ENCODE measurements at places on chromosomes 2 and 18.

GRCh38 chr2:160674146-160674750 lies 180.6 kb upstream of the RBMS1 start:
- no peak for DNase-seq

GRCh38 chr2:240960971-240961876 lies 37.2 kb upstream of the SNED1 start:
- DNase-seq: no peak

DNA sequence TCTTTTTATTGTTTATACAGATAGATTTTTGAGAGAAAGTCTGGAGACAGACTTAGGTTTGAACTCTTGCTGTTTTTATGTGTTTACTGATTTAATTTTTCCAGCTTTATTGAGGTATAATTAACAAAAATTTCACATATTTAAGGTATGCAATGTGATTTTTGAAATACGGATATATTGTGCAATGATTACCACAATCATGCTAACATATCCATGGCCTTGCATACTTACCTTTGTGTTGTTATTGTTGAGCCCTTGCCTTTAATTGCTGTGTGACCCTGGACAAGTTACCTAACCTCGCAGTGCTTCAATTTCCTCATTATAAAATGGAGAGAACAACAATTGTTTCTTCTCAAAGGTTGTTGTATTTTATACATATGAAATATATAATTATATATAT lies 13.9 kb upstream of the RBMS1 start:
- no peak for DNase-seq

GRCh38 chr2:159035790-159036411 lies 67.5 kb downstream of the TANC1 start:
- no peak for DNase-seq

GRCh38 chr18:41873730-41874129 lies 81.3 kb upstream of the PIK3C3 start:
- no peak for DNase-seq

- DNase-seq: no peak
Observed at GRCh38 chr18:33804258-33804657, 226.2 kb downstream of the ASXL3 start.

- DNase-seq: no peak
Observed at GRCh38 chr2:66436581-66437001, 1.7 kb downstream of the MEIS1 start.

DNA sequence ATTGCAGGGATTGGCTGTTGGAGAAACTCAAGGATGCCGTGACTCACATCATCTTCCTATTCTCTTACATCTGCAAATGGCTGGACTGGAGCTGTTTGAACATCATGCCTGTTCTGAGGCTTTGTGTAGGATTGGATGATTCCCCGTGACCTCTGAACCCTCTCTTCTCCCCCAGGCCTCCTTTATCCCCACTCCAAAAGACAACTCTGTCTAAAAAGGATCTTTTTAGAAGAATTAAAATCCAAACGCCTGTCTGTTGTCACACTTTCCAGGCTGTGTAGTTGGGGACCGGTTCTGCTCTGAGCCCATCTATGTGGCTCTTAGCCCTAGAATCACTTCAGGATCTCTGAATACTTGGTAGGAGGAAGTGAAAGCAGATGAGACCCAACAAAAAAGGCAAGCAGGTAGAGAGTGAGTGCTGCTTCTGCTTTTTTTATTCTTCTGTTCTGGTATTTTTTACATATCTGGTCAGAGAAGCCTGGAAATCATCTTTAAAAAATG lies 565 bp downstream of the SP140 start:
- DNase-seq: no peak

DNA sequence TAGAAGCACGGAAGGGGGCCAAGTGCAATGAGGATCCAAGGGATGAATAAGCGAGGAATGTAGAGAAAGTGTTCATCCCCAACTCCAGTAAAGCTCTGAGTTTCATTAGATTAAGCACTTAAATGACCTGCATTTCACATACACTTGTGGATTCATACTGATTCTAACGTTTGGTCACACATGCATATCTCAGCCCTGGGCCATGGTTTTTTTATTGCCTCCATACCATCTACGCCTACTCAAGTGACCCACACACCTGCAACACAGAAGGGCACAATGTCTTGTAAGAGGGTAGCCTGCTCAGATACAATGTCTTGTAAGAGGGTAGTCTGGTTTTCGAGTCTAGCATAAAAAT lies 566 bp upstream of the MRPS5 start:
- no peak for DNase-seq

GRCh38 chr2:85682378-85682777 lies 11.8 kb upstream of the GNLY start:
- DNase-seq: no peak

DNA sequence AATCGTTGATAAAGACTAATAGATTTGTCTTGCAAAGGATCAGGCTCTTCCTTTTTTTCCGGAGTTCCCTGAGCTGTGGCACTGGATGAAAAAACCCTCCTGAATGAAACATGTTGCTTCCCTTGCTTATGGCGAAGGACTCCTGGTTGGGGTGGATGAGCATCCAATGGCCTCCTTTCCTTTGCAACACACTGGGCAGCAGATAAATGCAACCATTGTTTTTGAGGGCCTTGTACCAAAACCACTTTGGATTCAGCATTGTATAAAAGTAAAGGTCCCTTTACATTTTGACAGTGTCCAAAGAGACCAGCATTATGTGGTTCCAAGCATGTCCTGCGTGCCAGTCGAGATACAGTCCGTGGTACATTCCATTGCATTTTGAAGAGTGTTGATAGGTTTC lies 44.7 kb downstream of the FAM210A start:
- DNase-seq: no peak

Data from AG08396 (cell line).